ENCODE measurements at places on chromosomes 16 and 17.

DNA sequence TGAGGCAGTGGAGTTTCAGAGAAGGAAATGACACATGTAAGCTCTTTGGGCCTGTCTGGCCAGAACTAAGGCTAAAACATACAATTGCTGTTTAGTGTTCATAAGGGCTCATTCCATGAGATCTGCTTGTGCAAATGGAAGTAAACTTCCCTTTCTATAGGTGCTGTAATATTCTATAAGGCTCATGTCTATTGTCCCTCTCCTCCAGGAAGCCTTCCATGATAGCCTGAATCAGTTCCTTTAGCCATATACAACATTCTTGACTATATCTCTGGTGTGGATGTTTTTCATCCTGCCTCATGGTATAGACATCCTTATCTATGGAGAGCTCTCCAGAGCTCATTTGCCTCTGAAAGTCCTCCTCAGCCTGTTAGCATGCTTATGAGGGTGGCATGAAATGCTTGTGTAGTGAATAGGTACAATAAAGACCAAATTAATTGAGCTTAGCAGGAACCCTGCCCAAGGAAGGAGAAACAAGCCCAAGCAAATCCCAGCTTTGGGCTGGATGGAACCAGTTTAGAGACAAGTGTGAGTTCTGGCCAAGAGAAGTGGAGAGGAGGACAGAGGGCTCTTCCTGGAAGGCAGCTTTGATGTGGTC, 1.6 kb upstream of the ETV4 start:
- no peak for DNase-seq

- DNase-seq = no peak
Measured at GRCh38 chr17:82378741-82379021, 7.1 kb downstream of the UTS2R start.

DNA sequence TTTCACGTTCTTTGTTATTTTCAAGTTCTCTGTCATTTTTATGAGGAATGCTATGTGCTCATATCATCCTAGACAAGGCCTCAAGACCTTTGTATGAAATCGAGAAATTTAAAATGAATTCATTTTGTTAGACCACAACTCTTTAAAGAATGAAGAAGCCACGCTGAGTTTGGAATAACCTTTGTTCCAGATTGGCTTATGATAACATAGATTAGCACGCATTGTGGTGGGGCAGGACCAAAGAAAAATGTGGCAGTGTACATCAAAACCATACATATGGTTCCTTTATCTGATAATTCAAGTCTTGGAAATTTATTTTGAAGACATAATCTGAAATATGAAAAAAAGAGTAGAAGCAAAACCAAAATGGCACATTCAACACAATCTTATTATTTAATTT, 2.2 kb downstream of the HSD17B2 start:
- no peak for DNase-seq

- no peak for DNase-seq
Measured at GRCh38 chr16:14377326-14377725, 252.7 kb downstream of the PARN start.

DNA sequence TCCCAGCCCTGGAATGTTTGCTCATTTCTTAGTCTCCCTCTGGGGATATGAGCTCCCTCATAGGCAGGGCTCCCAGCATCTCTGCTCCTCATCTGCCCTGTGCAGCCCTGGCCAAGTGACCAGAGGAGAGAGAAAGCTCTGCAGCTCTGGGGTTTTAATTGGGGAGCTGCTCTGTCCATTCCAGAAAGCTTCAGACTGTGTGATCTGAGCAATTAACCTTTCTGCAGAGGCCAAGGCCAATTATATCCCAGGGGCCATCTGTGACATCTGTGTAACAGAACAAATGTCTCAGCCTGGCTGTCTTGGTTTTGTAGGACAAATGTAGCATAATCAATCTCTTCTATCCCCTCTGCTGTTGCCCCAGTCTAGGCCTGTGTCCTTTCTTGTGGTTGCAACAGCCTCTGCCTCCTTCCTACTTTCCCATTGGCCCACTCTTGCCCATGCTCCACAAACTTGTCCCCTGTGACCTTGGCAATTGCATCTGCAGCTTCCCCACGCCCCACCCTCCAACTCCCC, 156.0 kb downstream of the GSG1L start:
- no peak for DNase-seq

DNA sequence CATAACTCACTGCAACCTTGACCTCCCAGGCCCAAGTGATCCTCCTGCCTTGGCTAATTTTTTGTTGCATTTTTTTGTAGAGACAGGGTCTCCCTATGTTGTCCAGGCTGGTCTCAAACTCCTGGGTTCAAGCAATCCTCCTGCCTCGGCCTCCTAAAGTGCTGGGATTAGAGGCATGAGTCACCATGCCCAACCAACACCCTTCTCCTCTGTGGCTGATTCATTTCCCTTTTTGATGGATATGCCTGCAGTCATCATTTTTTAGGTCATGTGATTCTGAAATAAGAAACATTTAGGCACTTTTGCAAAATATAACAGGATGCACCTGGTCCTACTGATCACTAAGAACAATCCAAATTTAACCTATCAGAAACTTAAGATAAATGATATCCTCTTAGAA, 44.0 kb upstream of the YPEL2 start:
- DNase-seq = no peak
